ENCODE measurements at places on chromosomes 1 and 21. TPM values are rescaled to one million over a fixed set of nuclear protein-coding genes. Genes with fewer than 3 reads are reported as not detected.

Gene ATPAF1
- polyA plus RNA-seq: 32.2 TPM

Gene RPE65
- not detected for polyA plus RNA-seq

Gene RIPPLY3
- 0.05 TPM for polyA plus RNA-seq

Gene PCSK9
- polyA plus RNA-seq: not detected

Gene GLMN
- polyA plus RNA-seq: 5.6 TPM

Gene BRDT
- polyA plus RNA-seq: not detected

Gene DEDD
- polyA plus RNA-seq: 39.7 TPM

Gene KMO
- 4.8 TPM for polyA plus RNA-seq

Gene GSTM1
- 42.4 TPM for polyA plus RNA-seq

DNA sequence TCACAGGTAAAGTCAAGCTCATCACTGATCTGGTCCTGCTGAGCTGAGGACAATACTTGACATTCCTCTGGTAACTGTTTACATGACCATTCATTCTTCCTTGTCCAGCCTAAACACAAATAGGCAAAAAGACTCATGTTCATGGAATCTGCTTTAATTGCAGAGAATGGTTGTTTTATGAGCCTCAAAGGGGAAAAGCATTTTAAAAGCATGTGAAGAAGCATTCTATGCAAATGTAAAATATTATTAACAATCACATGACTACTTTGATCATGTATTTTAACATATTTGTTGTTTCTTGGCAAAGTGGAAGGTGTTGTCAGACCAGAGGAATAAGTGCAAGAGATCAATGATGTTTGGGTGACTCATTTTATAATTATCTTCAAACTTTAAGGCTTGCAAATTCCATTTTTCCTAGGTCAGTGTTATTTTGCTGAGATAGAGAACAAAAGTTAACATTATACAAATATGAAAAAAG is 133.7 kb downstream of the RUNX1 start:
- H3K36me3 ChIP-seq: no peaks in the 10 kb centered on the region
- no peak overlapping the region for H3K27ac ChIP-seq
- no peak for DNase-seq

- H3K27ac ChIP-seq: no peak overlapping the region
- H3K36me3 ChIP-seq: peaks cover 15% of the 10 kb centered on the region
- DNase-seq: no peak
- H3K4me3 ChIP-seq: no peak overlapping the region
These were observed 66.1 kb downstream of the TTC3 start for GRCh38 chr21:37139154-37139553.

DNA sequence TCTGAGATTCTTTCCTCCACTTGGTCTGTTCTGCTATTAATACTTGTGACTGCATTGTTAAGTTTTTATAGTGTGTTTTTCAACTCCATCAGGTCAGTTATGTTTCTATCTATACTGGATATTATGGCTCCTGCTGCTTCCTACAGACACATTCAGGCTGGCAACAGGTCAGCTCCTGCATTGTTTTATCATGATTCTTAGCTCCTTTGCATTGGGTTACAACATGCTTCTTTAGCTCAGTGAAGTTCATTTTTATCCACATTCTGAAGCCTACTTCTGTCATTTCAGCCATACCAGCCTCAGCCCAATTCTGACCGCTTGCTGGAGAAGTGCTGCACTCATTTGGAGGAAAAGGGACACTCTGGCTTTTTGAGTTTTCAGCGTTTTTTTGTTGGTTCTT is 37.3 kb upstream of the F3 start:
- H3K4me1 ChIP-seq: peaks cover 5% of the 10 kb centered on the region
- no peaks in the 10 kb centered on the region for H3K27me3 ChIP-seq
- no peak overlapping the region for H3K27ac ChIP-seq
- H3K36me3 ChIP-seq: no peaks in the 10 kb centered on the region
- no peak for DNase-seq
- no peak overlapping the region for H3K4me3 ChIP-seq

GRCh38 chr1:153540394-153541361 is at the start of gene S100A5:
S100A5 (minus strand) TSS chr1:153540934; CDS start chr1:153540191, 743 bp downstream.
- no peaks in the 10 kb centered on the region for H3K4me1 ChIP-seq
- H3K36me3 ChIP-seq: peaks cover 4% of the 10 kb centered on the region
- no peak within 1 kb of the TSS for H3K4me3 ChIP-seq
- DNase-seq: peak; percentile 46
- no peaks in the 10 kb centered on the region for H3K27me3 ChIP-seq

GRCh38 chr1:181081395-181081794 is 7.1 kb upstream of the IER5 start:
- no peak overlapping the region for H3K27ac ChIP-seq
- DNase-seq: no peak
- no peaks in the 10 kb centered on the region for H3K4me1 ChIP-seq
- no peak overlapping the region for H3K4me3 ChIP-seq

DNA sequence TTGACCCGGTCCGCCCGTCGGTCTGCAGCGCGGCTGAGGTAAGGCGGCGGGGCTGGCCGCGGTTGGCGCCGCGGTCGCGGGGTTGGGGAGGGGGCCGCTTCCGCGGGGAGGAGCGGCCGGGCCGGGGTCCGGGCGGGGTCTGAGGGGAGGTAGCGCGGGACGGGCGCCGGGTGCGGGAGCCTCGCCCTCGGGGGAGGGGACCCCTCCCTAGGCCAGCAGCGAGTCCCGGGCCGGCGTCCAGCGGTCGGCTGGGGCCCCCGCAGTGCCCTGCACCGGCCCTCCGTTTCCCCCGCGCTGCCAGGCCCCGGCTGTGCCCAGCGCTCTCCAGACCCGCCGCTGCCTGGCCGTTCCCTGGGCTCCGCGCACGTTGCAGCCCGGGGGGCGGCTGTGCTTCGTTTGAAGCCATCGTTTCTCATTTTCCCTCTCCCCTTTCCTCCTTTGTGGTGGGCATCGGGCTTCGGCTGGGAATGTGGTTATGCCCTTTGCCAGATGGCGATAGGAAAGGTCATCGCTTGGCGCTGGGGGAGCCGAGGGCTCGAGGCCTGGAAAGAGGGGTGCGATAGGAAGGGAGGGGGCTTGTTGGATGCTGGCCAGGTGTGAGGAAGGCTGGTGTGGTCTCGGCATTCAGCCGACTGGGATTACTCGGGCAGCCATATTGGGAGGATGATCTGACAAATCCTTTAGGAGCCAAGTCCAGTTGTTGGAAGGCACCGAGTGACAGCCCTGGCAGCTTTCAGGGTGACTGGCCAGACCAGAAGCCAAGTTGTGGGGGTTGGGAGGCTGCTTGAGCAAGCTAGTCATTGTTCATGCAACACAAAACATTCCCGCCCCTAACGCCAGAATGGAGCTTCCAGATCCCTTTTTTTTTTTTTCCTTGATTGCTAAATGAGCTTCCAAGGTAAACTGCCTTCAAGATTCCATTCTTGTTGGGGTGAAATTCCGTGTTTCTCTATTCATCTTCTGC is 753 bp downstream of the KIF1B start:
- no peaks in the 10 kb centered on the region for H3K36me3 ChIP-seq
- H3K4me1 ChIP-seq: no peaks in the 10 kb centered on the region
- DNase-seq: peak; percentile 96
- H3K27ac ChIP-seq: peak overlapping the region; percentile 99
- H3K27me3 ChIP-seq: no peaks in the 10 kb centered on the region

GRCh38 chr1:18573170-18573569 is 57.5 kb upstream of the PAX7 start:
- H3K36me3 ChIP-seq: no peaks in the 10 kb centered on the region
- peak; percentile 16 for DNase-seq
- no peak overlapping the region for H3K27ac ChIP-seq
- no peaks in the 10 kb centered on the region for H3K4me1 ChIP-seq

DNA sequence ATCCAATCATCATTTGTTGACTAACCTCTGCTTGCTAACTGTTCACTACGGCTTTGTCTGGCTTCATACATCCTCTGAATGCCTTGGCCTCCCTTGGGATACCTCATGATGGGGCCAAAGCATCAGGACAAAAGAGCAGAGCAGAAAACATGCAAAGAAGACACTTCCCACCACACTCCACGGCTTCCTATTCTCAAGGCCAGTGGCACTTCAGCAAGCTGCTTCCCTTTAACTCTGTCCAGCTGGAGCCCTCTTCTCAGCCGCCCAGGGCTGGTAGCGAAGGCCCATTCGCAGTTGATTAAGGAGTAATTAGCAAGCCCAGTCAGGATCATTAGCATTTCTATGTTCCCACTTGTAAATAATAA is 224.3 kb upstream of the FGGY start:
- no peaks in the 10 kb centered on the region for H3K27me3 ChIP-seq
- H3K36me3 ChIP-seq: no peaks in the 10 kb centered on the region
- H3K27ac ChIP-seq: no peak overlapping the region

DNA sequence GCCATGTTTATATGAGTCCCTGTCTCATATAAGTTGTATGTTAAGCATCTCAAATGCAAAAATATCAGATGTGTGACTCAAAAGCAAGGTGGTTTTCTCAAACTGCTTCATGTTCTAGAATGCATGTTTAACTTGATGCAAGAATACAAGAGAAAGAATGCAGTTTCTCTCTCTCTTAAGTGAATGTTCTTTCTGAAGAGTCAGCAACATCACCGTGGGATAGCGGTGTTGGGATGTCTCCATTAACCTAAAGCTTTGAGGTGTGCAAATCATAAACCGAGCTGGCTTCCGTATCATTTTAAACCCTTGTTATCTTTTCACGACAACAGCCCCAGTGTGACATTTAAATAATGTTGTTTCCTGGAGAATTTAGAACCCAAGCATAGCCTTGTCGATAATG is 48.4 kb upstream of the TARBP1 start:
- H3K4me3 ChIP-seq: no peak overlapping the region
- no peaks in the 10 kb centered on the region for H3K36me3 ChIP-seq
- peaks cover 17% of the 10 kb centered on the region for H3K4me1 ChIP-seq
- H3K27ac ChIP-seq: no peak overlapping the region
- no peaks in the 10 kb centered on the region for H3K27me3 ChIP-seq

DNA sequence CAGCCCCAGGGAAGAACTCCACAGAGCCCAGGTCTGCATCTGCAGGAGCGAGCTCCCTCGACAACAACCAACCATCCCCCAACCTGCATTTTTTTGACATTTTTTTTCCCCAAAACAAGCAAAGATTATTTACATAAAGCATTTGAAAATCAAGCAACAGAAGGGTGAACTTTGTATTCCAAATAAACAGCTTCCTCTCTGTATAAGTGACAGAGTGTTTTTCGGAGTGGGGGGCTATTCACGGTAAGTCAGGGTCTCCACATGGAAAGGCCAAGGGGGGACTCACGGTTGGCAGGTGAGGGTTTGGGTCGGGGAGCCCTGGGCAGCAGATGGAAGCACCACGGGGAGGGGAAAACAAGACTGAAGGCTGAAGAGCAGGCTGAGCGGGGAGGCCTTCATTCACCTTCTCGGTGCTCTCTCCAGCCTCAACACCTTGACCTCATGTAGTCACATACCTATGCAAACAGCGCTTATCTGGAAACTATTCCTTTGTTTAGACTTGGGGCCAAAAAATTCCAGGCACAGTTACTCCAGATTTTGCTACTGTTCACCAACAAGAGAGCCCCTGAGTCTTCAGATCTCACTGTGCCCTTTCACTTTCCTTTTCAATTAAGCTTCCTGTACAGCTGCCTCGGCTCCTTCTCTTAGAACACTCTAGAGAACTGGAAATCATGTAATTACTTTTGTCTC is 27.6 kb downstream of the C2CD2 start:
- H3K36me3 ChIP-seq: no peaks in the 10 kb centered on the region
- H3K27me3 ChIP-seq: no peaks in the 10 kb centered on the region
- H3K4me3 ChIP-seq: no peak overlapping the region
- no peak for DNase-seq
- H3K4me1 ChIP-seq: peaks cover 2% of the 10 kb centered on the region

DNA sequence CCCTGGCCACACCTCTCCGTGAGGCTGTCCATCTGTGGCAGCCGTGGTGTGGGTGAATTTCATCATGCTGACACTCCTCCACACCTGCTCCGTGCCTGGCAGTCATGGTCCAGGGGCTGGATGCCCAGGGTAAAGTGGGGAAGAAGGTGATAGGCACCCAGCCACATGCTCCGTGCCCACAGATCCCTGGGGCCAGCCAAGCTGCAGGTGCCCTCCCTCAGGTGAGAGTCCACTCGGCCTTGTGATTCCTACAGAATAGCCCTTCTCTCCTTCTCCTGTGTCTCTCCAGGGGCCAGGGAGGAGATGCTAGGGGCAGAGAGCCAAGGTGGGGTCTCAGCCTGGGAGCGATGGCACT is 16.8 kb upstream of the POFUT2 start:
- H3K4me1 ChIP-seq: no peaks in the 10 kb centered on the region
- no peak for DNase-seq
- no peak overlapping the region for H3K27ac ChIP-seq

DNA sequence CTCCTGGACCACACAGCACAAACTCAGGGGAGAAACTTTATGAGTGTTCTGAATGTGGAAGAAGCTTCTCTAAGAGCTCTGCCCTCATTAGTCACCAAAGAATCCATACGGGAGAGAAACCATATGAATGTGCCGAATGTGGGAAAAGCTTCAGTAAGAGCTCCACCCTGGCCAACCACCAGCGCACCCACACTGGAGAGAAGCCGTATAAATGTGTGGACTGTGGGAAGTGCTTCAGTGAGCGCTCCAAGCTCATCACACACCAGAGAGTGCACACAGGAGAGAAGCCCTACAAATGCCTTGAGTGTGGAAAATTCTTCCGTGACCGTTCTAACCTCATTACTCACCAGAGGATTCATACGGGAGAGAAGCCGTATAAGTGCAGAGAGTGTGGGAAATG is 22.5 kb downstream of the ZSCAN20 start:
- peaks cover 23% of the 10 kb centered on the region for H3K36me3 ChIP-seq

GRCh38 chr1:165383067-165383466 is 26.6 kb upstream of the LMX1A start:
- no peaks in the 10 kb centered on the region for H3K4me1 ChIP-seq
- peak; percentile 91 for DNase-seq
- no peak overlapping the region for H3K4me3 ChIP-seq
- no peaks in the 10 kb centered on the region for H3K36me3 ChIP-seq
- no peaks in the 10 kb centered on the region for H3K27me3 ChIP-seq

DNA sequence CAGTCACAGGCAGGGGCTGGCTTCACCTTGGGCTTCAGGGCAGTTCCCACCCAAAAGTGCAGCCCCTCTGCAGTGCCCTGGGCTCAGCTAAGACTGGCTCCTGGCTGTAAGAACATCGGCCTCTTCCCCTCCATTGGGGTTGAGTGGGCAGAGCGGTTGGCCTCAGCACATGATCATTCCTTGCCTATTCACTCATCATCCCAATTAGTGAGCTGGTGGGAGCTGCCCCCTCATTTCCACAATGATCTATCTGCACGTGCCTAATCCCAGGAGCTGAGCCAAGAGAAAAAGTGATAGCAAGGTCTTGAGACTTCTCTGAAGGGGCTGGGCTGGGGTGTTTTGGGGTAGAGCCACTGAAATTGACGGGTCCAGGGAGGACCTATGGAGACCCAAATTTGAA is 133.6 kb downstream of the SYF2 start:
- H3K4me1 ChIP-seq: no peaks in the 10 kb centered on the region
- DNase-seq: no peak
- H3K27ac ChIP-seq: no peak overlapping the region
- no peak overlapping the region for H3K4me3 ChIP-seq
- H3K27me3 ChIP-seq: peaks cover 2% of the 10 kb centered on the region

- no peak overlapping the region for H3K27ac ChIP-seq
- H3K4me1 ChIP-seq: no peaks in the 10 kb centered on the region
- H3K36me3 ChIP-seq: no peaks in the 10 kb centered on the region
These were observed 40.2 kb downstream of the EDN2 start for GRCh38 chr1:41444246-41444645.

Measured in aorta (tissue), 5 donors.